Activated CD4-positive, alpha-beta T cell treated with anti-CD3 and anti-CD28 coated beads, Interleukin-10, Interleukin-2, amounts not matched to agents 100 ng/mL and 50 ng/mL, durations not matched to agents 16 hours and 8 hours (primary cell): ENCODE measurements at places on chromosomes 11 and 22.

DNA sequence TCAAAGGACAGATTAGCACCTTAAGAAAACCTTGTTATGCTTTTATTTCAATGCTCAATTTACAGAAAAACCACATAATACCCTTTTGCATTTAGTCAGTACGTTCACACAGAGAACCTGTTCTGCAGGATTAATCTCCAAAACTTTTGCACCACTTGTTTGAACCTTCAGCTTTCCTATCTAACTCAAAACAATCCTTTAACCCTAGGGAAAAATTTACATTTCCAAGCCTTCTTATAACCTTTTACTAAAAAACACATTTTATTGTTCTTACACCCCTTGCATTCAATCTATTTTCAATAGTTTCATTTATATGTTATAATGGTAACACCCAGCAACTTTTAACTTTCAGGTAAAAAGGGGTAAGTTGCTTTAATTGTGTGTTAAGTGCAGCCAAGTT lies 952.5 kb upstream of the CNTN5 start:
- DNase-seq: no peak

DNA sequence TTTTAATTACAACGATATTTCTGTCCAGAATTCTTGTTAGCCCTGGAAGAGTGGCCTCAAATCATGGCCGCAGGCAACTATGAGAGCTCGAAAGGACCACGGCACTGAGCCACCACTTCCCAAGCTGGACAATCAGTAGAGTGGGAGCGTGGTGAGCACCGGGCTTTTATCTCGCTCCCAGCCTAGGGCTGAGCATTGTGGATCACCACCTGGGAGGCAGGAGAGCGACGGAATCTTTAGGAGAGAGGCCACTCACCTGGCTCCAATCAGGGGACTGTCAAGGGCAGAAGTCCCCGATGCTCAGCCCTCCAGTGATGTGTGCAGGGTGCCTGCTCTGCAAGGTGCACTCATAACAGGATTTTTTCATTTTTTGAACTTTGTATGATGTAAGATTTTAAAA lies 377.1 kb upstream of the B3GAT1 start:
- DNase-seq: no peak

DNA sequence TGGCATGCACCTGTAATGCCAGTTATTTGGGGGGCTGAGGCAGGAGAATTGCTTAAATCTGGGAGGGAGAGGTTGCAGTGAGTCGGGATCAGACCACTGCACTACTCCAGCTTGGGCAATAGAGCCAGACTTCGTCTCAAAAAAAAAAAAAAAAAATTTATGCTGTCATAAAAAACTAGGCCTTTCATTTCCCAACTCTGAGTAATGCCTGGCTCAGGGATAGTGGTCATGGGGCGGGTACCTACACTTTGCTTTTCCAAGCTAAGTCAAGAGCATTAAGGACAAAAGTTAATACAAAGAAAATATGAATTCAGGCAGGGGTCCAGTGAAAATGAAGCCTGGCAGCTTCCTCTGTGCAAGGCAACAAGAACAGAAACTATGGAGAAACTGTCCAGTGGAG lies 16.3 kb downstream of the CPSF7 start:
- no peak for DNase-seq

DNA sequence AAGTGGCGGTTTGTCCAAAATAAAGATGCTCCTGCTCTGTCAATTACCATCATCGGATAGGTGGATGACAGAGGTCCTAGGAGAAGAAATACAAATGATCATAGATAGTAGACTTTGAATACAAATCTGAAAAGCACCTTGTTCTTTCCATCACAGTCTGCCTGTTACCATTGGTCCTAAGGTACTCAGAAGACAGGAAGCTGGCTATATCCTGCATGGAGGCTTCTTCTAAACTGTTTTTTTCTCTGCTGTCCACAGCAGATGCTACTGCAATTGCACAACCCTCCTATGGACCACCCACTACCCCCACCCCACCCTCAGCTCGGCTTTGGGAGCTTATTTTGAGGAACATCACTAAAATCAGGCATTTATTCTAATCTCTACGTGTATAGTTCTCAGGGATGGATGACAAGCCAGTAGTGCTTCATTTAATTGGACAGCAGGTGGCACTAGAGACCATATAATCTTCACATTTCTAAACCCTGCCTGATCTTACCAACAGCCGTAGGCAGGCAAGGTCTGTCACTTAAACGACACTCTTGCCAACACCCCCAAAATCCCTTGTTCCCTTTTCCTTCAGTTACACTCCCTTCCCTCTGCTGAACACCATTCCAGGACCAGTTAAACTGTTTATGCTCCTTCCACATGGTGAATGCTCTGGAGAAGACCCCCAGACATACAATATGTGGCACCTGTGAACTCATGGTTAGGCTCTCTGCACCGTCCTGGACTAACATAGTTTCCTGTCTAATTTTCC lies 6.6 kb upstream of the PTS start:
- DNase-seq: peak; percentile 77

GRCh38 chr11:47552056-47552565 lies 821 bp downstream of the CELF1 start:
- peak; percentile 36 for DNase-seq

DNA sequence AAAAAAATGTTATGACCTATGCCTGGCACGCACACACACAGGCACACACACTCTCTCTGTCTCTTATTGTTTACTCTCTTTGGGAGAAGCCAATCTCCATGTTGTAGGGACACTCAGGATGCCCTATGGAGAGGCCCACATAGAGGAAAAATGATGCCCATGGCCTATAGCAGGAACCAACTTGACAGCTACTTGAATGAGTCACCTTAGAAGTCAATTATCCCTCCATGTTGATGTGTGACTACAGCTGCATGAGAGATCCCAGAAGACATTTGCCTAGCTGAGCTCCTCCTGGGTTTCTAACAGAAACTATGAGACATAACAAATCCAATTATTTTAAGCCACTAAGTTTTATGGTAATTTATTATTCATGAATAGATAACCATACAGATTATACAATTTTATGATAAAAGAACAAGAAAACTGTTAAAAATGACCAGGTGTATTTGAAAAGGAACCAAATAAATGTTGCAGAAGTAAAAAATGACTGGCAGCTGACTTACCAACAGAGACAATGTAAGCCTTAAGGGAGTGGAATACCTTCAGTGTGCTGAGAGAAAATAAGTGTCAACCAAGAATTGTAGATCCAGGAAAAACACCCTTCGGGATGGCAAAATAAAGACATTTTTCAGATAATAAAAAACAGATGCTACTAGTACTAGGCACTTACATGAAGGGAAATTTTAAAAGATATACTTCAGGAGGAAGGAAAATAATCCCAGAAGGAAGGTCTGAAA lies 403.7 kb upstream of the SYN3 start:
- no peak for DNase-seq

- no peak for DNase-seq
Observed at GRCh38 chr11:62245271-62245753, 3.3 kb downstream of the SCGB1D2 start.

DNA sequence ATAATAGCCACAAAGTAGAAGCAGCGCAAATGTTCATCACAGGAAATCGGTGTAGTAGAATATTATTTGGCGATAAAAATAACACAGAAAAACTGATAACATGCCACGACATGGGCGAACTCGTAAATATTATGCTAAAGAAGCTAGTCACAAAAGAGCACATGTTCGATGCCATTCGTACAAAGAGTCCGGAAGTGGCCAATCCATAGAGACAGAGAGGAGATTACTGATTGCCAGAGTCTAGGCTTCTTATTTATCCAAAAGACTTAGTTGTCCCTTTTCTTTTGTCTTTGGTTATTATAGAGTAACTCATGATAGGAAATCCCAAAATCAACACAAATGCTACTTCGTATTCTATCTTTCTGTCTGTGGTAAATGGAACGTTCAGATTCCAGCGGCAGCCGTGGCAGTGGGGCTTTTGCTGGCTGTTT lies 56.5 kb downstream of the MED15 start:
- DNase-seq: no peak

- no peak for DNase-seq
Observed at GRCh38 chr22:50641696-50642607, 14.0 kb upstream of the ARSA start.

DNA sequence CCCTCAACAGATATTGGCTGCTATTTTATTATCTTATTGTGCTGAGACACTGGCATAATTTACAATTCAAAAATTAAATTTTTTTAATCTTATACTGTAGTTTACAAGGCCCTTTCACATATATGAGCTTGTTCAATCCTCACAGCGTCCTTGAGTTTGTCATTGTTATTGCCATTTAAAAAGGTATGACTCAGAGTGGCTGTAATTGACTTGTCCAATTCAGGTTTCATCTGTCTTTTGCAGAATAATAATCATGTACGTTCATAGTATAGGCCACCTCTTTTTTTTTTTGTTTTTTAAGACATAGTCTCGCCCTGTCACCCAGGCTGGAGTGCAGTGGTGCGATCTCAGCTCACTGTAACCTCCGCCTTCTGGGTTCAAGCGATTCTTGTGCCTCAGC lies 11.5 kb downstream of the PTPRJ start:
- DNase-seq: no peak

- peak; percentile 27 for DNase-seq
Observed at GRCh38 chr11:45809456-45810395, 4.8 kb downstream of the SLC35C1 start.

DNA sequence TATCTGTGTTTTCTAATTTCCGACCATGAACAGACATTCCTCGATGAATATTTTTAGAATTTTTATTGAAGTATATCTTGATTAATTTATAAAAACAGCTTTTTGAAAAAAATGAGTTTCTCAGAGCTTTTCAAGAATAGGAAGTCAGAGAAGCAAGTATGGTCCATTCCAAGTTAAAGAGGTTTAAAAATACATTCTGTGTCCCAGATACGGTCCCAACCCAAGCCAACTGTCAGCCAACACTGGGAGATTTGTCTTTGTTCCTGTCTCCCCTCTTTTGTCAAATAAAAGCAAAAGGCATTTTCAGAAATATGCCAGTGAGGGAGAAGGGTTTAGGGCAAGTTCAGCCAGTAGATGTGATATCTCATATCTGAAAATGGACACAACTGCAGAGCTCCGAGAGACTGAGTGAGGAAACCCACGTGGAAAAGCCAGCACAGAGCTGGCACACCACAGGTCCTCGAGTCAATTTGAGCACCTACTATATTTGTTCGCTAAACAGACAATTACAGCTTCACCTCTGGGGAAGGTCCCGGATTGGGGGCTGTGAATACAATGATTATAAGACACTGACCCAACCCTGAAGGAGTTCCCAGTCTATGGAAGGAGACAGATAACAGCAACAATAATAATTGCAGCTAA lies 59.8 kb downstream of the C11orf91 start:
- DNase-seq: no peak

- peak; percentile 12 for DNase-seq
Observed at GRCh38 chr11:11416502-11416901, 63.5 kb upstream of the CSNK2A3 start.

DNA sequence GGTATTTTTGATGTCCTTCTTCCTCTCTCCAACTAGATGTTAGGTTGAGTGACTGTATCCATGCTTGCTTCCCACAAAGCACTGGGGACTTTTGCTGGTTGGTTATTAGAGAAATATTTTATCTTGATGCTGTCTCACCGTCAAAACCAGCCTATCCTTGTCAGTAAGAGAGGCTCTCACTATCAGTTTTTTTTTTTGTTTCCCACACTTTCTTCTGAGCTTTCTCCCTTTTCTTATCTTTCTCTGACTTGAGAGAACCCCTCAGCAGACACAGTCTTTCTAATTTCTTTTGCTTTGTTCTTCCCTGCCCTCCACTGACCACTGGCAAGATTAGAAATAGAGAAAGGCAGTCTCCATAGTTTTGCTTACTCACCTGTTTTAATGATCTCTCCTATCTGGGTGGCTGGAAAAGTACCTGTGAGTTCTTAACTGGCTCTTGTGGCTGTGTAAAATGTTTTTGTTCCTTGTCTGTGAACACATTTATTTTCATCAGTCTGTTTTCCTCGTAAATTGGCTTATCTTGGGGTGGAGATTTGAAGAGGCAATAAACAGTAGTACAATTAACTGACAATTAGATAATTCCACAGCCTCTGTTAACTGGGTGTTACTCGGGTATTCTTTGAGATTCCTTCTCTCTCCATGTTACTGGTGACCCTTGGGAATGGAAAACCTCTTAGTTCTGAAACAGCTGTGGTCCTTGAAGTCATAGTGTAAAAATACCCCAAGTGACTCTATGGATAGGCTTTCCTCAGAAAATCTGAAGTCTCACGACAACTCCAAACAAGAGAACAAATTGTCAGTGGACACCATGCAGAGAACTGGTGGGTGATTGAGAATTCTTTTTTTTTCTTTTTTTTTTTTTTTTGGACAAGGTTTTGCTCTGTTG lies at the start of gene NXPE1:
NXPE1 (minus strand) TSS at position 457 of the 886 bp plus-strand sequence. CDS start 8,680 bp downstream, outside the sequence.
- DNase-seq: no peak
